H7 (cell line): ENCODE measurements at places on chromosomes 4 and X.

DNA sequence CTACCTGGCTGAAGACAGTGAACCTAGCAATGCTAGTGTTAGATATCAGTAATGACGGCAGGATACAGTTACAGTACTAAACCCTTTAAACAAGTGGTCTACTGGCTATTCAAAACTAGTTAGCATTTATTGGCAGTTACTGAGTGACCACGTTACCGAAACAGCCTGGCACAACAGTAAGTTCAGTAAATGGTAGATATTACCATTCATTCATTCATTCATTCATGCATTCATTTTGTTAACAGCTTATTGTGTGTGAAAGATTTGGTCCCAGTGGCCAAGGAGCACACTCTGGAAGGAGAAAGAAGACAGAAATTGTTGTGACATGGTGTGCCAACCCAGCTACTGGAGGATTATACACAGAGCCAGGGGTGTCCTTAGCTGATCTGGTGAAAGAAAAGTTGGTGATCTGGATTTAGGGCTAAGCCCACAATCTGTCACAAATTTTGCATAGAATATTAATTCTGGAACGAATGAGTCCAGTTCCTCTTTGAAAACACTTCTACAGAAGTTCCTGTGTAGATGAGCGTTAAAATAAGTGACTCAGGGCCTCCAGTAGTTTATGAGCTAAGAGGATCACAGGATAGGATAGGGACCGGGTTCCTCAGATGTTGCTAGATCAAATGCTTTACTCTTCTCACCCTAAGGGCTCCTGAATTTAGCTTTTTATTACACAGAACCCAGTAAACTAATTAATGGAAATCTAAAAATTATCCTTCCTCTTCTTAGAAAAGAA lies 179.1 kb downstream of the CBR4 start:
- DNase-seq = no peak

DNA sequence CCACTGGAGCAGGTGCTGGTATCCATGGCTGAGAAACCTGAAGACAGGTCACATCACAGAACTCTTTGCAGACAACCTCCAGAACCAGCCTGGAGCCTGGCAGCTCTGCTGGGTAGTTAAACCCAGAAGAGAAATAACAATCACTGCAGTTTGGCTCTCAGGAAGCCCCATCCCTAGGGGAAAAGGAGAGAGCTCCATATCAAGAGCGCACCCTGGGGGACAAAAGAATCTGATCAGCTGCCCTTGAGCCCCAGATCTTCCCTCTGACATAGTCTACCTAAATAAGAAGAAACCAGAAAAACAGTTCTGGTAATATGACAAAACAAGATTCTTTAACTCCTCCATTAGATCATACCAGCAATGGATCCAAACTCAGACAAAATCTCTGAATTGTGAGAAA lies 823.2 kb upstream of the FRG1 start:
- DNase-seq = peak; percentile 43

GRCh38 chr4:154516318-154517029 lies 24.9 kb upstream of the DCHS2 start:
- DNase-seq = no peak

GRCh38 chr4:40506492-40506891 lies 123.2 kb downstream of the RBM47 start:
- DNase-seq = no peak

GRCh38 chr4:124964852-124965496 lies 252.4 kb upstream of the ANKRD50 start:
- no peak for DNase-seq

DNA sequence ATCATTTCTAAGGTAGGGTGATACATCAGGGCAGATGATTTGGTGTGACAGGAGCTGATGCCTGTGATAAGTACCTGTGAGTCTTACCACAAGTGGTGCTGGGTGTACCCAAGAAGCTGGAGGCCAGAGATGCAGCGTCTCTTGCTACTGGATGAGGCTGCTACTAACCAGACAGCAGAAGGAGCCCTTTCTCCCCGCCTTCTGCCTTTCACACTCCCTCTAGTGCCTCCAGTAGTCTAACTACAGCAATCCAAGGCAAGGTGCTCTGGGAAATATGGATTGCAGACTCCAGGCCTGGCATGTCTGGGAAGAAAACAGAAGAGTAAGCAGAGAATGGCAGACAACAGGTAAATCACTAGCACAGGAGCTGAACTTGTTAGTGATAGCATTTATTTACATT lies 470.8 kb downstream of the NKX6-1 start:
- no peak for DNase-seq
